CD8-positive, alpha-beta memory T cell (primary cell): ENCODE measurements at places on chromosomes 7 and 10. TPM values are rescaled to one million over a fixed set of nuclear protein-coding genes. Genes with fewer than 3 reads are reported as not detected.

ACTL6B gene
- not detected for total RNA-seq

GRCh38 chr7:96657347-96658021, 52.2 kb downstream of the SEM1 start:
- no peaks in the 10 kb centered on the region for H3K4me1 ChIP-seq
- H3K36me3 ChIP-seq: no peaks in the 10 kb centered on the region
- H3K27me3 ChIP-seq: no peaks in the 10 kb centered on the region
- H3K27ac ChIP-seq: no peak overlapping the region
- DNase-seq: no peak

- H3K27ac ChIP-seq: no peak overlapping the region
- no peaks in the 10 kb centered on the region for H3K4me1 ChIP-seq
- H3K36me3 ChIP-seq: no peaks in the 10 kb centered on the region
- H3K27me3 ChIP-seq: no peaks in the 10 kb centered on the region
- no peak overlapping the region for H3K4me3 ChIP-seq
- no peak for DNase-seq
Measured at GRCh38 chr10:13834581-13835286, 248.0 kb downstream of the PRPF18 start.

GPR146 gene
- total RNA-seq: 0.70 TPM

DNA sequence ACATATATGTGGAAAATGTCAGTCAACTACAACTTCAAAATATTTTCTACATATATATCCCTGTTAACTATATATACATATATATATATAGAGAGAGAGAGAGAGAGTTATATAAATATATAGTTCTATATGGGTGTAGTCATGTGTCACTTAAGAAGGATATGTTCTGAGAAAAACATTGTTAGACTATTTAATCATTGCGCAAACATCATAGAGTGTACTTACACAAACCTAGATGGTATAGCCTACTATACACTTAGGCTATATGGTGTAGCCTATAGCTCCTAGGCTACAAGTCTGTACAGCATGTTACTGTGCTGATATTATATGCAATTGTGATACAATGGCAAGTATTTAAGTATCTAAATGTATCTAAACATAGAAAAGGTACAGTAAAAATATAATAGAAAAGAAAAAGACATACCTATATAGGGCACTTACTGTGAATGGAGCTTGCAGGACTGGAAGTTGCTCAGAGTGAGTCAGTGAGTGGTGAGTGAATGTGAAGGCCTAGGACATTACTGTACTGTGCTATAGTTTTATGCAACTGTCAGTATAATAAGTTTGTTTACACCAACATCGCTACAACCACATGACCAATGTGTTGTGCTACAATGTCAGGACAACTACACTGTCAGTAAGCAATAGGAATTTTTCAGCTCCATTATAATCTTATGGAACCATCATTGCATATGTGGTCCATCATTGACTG, 18.0 kb upstream of the FGL2 start:
- H3K4me1 ChIP-seq: peaks cover 4% of the 10 kb centered on the region
- no peak for DNase-seq
- H3K36me3 ChIP-seq: no peaks in the 10 kb centered on the region
- no peak overlapping the region for H3K27ac ChIP-seq

SYNPO2L gene
- not detected for total RNA-seq

OR2A42 gene
- not detected for total RNA-seq

DNA sequence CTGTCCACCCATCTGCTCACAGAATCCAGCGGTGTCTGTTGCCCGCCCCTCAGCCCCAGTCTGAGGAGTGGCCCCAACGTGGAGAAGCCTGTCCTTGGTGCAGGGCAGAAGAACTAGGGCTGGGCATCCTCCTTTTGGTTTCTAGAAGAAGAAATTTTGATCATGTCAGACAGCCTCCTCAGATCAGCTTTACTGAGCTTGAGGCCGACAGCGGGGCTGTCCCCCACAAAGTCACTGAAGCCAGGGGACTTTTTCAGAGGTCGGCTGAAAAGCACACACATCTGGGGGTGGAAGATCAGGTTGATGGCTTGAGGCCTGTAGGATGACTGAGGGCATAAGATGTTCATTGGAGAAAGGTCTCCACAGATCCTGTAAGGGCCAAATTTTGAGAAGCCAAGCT, 767.9 kb downstream of the GRID1 start:
- no peaks in the 10 kb centered on the region for H3K36me3 ChIP-seq
- no peak overlapping the region for H3K4me3 ChIP-seq
- no peaks in the 10 kb centered on the region for H3K27me3 ChIP-seq
- H3K4me1 ChIP-seq: peaks cover 29% of the 10 kb centered on the region

RPEL1 gene
- total RNA-seq: not detected

PITRM1 gene
- 132 TPM for total RNA-seq

GRCh38 chr10:125156196-125156595, 4.2 kb downstream of the CTBP2 start:
- no peak overlapping the region for H3K27ac ChIP-seq
- H3K36me3 ChIP-seq: no peaks in the 10 kb centered on the region
- no peak overlapping the region for H3K4me3 ChIP-seq
- H3K4me1 ChIP-seq: peaks cover 5% of the 10 kb centered on the region
- H3K27me3 ChIP-seq: peaks cover 5% of the 10 kb centered on the region

- H3K27ac ChIP-seq: no peak overlapping the region
- H3K36me3 ChIP-seq: no peaks in the 10 kb centered on the region
- no peaks in the 10 kb centered on the region for H3K27me3 ChIP-seq
- no peaks in the 10 kb centered on the region for H3K4me1 ChIP-seq
- no peak for DNase-seq
- no peak overlapping the region for H3K4me3 ChIP-seq
Measured at GRCh38 chr10:104424719-104425118, 71.1 kb downstream of the CFAP58 start.

DNTT gene
- total RNA-seq: not detected

- H3K36me3 ChIP-seq: no peaks in the 10 kb centered on the region
- DNase-seq: no peak
- no peak overlapping the region for H3K4me3 ChIP-seq
- peaks cover 50% of the 10 kb centered on the region for H3K4me1 ChIP-seq
Measured at GRCh38 chr7:1050956-1051690, 6.8 kb downstream of the GPR146 start.

DNA sequence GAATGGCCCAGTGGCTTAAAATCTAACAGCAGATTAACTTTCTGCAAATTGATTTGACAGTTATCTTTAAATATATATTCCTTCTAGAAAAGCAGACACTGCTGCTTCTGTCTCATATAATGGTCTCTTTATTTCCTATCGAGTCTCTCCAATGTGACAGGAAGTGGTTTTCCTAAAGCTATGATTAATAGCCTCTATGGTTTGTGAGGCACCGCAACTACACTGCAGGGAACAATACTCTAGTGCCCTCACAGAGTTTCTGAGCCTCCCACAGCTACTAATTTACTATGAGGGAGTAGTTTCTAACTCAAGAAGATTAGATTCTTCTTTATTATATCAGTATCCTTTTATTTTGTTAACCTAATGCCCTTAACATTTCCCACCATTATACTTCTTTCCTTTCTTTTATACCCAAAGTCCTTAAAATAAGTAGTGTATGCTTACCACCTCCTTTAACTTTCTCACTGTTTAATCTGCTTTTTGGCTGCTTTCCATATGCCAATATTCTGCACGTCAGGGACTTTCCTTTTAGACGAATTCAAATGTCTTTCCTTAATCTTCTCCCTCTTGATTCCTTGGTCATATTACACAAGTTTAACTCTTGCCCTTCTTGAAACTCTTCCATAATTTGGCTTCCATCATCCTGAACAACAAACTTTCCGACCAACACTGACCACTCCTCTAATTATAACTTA, 23.8 kb upstream of the AHR start:
- peaks cover 5% of the 10 kb centered on the region for H3K4me1 ChIP-seq
- H3K27ac ChIP-seq: no peak overlapping the region
- DNase-seq: no peak
- no peaks in the 10 kb centered on the region for H3K36me3 ChIP-seq

GRCh38 chr10:69640196-69640980, 10.3 kb downstream of the FAM241B start:
- no peaks in the 10 kb centered on the region for H3K27me3 ChIP-seq
- no peak overlapping the region for H3K4me3 ChIP-seq
- H3K27ac ChIP-seq: no peak overlapping the region
- no peaks in the 10 kb centered on the region for H3K36me3 ChIP-seq
- DNase-seq: no peak
- H3K4me1 ChIP-seq: no peaks in the 10 kb centered on the region

- no peaks in the 10 kb centered on the region for H3K4me1 ChIP-seq
- H3K27me3 ChIP-seq: no peaks in the 10 kb centered on the region
- H3K4me3 ChIP-seq: no peak overlapping the region
- no peak overlapping the region for H3K27ac ChIP-seq
- H3K36me3 ChIP-seq: no peaks in the 10 kb centered on the region
Measured at GRCh38 chr10:33421789-33422462, 87.5 kb upstream of the NRP1 start.

GRCh38 chr7:66964411-66964810, 31.0 kb downstream of the SBDS start:
- no peak for DNase-seq
- H3K27me3 ChIP-seq: no peaks in the 10 kb centered on the region
- no peak overlapping the region for H3K27ac ChIP-seq
- no peaks in the 10 kb centered on the region for H3K36me3 ChIP-seq

GRCh38 chr10:28982974-28983373, 305.7 kb downstream of the BAMBI start:
- no peaks in the 10 kb centered on the region for H3K4me1 ChIP-seq
- no peaks in the 10 kb centered on the region for H3K27me3 ChIP-seq
- H3K4me3 ChIP-seq: no peak overlapping the region
- no peak for DNase-seq
- no peaks in the 10 kb centered on the region for H3K36me3 ChIP-seq

GRCh38 chr10:71442000-71442399, 45.3 kb downstream of the CDH23 start:
- no peak overlapping the region for H3K4me3 ChIP-seq
- no peaks in the 10 kb centered on the region for H3K27me3 ChIP-seq
- H3K27ac ChIP-seq: no peak overlapping the region
- no peaks in the 10 kb centered on the region for H3K4me1 ChIP-seq
- no peaks in the 10 kb centered on the region for H3K36me3 ChIP-seq
- no peak for DNase-seq

WIPF3 gene
- not detected for total RNA-seq

PTPN12 gene
- total RNA-seq: 11.3 TPM

METTL27 gene
- total RNA-seq: not detected

VAX1 gene
- total RNA-seq: not detected

C10orf53 gene
- not detected for total RNA-seq

DNA sequence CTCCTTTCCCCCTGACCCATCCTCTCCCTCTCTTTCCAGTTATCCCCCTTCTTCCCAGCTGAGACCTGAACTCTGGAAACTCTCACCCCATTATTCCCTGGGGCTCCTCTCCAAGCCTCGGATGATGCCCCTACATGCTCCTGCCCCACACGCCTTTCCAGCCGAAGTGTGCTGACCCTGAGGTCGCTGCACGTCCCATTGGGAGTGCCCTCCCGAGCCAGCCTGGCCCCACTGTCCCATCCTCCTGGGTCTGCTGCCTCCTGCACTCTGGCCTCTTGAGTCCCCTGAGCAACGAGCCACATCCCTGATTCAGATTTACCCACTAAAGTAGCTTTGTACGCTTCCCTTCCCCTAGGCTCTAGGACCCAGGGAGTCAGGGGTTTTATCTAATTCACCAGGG, 87.4 kb downstream of the TCERG1L start:
- no peak for DNase-seq
- no peaks in the 10 kb centered on the region for H3K4me1 ChIP-seq
- H3K27me3 ChIP-seq: no peaks in the 10 kb centered on the region
- H3K27ac ChIP-seq: no peak overlapping the region
- H3K36me3 ChIP-seq: no peaks in the 10 kb centered on the region
- H3K4me3 ChIP-seq: no peak overlapping the region

DNA sequence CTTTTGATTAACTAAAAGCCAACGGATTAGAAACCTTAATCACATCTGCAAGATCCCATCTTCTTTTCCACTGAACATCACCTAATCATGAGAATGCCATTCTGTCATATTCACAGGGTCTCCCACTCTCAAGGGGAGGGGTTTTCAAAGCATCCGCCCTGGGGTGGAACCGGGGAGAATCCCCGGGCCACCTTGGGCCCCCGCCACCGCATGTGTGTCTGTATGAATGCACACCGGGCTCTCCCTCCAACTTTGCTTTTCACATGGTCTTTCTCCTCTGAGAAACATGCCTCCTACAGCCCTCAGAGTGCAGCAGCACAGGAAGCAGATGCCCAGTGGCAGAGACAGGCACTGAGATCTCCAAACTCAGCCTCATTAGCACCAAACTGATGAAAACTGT, 233.2 kb upstream of the PPP2R2D start:
- no peaks in the 10 kb centered on the region for H3K36me3 ChIP-seq
- H3K4me3 ChIP-seq: no peak overlapping the region
- H3K27ac ChIP-seq: no peak overlapping the region

GRCh38 chr7:37359180-37359579, 89.5 kb downstream of the ELMO1 start:
- H3K4me3 ChIP-seq: no peak overlapping the region
- no peak for DNase-seq
- H3K36me3 ChIP-seq: no peaks in the 10 kb centered on the region
- no peaks in the 10 kb centered on the region for H3K27me3 ChIP-seq
- H3K4me1 ChIP-seq: peaks cover 49% of the 10 kb centered on the region

DNA sequence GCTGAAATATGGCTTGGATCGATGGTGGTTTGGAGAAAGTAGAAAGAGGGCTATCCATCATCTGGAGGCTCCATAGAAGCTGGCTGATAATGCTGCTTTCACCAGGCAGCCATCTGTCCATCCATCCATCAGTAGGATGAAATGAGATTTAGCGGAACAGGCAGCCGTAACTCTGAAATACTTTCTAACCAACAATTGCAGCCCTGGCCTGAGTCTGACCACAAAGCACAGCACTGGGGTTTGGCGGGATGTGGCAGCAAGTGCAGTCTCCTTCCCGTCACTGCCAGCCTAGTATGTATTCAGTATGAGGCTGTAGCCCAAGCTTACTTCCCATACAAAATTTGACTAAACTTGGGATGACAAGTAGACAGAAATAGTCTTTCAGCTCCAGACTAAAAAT, 38.0 kb downstream of the R3HCC1L start:
- DNase-seq: no peak
- no peaks in the 10 kb centered on the region for H3K36me3 ChIP-seq
- no peak overlapping the region for H3K4me3 ChIP-seq
- H3K27me3 ChIP-seq: no peaks in the 10 kb centered on the region
- H3K27ac ChIP-seq: no peak overlapping the region

GRCh38 chr10:34905200-34905927, 90.3 kb upstream of the PARD3 start:
- H3K4me3 ChIP-seq: no peak overlapping the region
- no peak overlapping the region for H3K27ac ChIP-seq
- no peaks in the 10 kb centered on the region for H3K27me3 ChIP-seq
- DNase-seq: no peak
- H3K36me3 ChIP-seq: no peaks in the 10 kb centered on the region
